ENCODE measurements at places on chromosomes 16 and 17. TPM values are rescaled to one million over a fixed set of nuclear protein-coding genes. Genes with fewer than 3 reads are reported as not detected.

The TAC4 gene
- not detected for total RNA-seq

The SLC52A1 gene
- not detected for total RNA-seq

The FASN gene
- 92.1 TPM for total RNA-seq

- no peak for DNase-seq
These were observed 31.6 kb upstream of the ERN1 start for GRCh38 chr17:64161380-64162176.

DNA sequence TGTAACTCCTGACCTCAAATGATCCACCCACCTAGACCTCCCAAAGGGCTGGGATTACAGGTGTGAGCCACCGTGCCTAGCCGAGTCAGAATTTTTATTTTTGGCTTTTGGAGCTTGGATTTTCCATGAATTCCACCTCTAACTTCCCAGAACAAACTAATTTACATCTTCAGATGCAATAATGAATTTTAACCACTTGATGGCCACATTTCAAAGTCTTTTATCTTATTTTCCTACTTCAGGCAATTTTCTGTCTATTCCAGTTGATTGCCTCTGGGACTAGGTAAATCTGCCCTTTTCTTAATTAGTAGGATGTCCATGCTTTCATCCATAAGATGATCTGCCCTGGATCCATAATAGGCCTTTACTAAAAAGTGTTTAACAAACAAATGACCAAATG lies 156.4 kb upstream of the ANKFN1 start:
- no peak for DNase-seq

DNA sequence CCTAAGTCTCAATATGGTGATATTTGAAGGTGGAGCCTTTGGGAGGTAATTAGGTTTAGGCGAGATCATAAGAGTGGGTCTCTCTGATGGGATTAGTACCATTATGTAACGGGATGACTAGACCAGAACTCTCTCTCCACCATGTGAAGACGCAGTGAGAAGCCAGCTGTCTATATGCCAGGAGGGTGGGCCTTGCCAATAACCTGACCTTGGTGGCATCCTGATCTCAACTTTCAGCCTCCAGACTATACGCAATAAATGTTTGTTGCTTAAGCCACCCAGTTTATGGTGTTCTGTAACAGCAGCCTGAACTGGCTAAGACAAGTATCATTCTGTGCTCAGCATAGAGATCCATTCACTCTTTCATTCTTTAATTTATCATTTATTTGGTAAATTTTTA lies 167.2 kb upstream of the CDH11 start:
- no peak for DNase-seq

- DNase-seq: no peak
These were observed 245.2 kb upstream of the CCL2 start for GRCh38 chr17:34009912-34010311.

DNA sequence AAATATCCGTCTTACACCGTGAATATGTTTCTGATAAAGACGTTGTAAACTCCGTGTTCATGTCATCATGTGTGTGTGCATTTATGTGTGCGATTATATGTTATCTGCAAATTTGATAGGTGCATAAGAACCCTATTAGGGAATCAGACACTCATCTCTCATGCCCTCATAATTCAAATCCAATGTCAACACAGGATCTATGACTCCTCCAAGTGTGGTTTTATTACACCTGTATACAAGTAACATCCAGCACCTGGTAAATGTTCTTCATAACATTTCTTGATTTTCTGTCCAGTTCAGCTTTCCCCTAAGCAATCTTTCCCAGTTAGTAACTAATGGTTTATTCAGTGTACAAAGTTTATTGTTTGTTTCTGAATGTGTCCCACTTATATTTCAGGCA lies 681.9 kb downstream of the CDH11 start:
- no peak for DNase-seq

DNA sequence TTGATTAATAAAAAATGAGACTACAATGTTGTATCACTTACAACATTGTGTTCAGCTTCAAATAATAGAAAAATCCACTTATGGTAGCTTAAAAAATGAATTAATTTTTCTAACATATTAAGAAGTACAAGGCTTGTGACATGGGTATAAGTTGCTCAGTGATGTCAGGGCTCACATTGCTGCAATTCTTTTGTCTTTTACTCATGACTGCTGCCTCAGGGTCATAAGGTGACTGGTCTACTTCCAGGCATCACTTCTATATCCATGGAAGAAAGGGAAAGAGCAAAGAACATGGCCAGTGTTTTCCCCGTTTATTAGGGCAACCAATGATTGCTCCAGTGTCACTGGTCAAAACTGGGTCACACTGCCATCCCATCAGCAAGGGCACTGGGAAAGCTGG lies 295.3 kb downstream of the MAP2K4 start:
- DNase-seq: no peak

DNA sequence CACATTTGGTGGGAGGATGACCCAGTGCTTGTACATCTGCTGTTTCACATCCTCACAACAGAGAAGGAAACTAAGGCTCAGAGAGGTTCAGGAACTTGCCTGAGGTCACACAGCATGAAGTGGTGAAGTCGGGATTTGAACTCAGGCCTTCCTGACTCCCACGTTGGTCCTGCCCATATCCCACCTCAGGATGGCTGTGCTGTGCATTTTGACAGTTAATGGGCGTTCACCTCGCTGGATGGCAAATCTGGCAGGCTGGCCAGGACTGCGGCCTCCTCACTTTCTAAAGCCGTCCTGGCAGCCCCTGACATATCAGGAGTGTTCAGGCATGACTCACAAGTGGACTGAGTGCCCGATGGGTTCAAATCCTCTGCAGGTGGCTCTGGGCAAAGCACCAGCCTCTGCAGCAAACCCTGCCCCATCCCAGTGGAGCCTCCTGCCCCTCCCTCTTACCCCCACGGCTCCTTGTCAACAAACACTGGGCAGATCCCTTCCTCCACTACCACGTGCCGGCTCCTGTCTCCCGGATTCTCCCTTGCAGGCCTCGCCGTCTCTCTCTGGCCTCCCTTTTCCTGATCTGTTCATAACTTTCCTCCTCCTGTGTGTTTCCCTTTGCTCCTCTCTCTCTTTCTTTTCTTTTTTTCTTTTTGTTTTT lies 29.2 kb downstream of the SOCS3 start:
- no peak for DNase-seq

DNA sequence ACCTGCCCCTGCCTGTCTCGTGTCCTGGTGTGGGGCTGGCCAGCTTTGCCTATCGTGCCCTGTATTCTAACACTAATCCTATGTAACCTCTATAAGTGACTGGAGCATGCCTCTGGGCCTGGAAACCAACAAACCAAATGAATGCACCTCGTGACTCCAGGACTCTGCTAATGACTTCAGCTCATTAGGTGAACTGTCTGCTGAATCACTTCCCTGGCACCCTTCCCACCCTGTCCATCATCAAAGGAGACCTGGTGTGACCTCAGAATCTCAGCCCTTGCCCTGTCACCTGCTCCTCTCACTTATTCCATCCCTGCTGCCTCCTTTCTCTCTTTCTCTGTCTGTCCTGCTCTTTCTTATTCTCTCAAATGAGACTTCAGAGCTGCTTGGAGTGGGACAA lies 322.4 kb downstream of the CBLN1 start:
- DNase-seq: no peak
